Posterior vena cava (tissue), 2 donors: ENCODE measurements at places on chromosomes 2 and 18.
A peak's percentile ranks its signal among the peaks of the same experiment; 100 is the strongest.

- DNase-seq: no peak
Measured at GRCh38 chr2:21772624-21773023, 648.9 kb downstream of the TDRD15 start.

- peak; percentile 65 for DNase-seq
Measured at GRCh38 chr2:241011751-241012510, 13.5 kb downstream of the SNED1 start.

GRCh38 chr18:66749030-66749429, 145.1 kb upstream of the CDH19 start:
- no peak for DNase-seq

DNA sequence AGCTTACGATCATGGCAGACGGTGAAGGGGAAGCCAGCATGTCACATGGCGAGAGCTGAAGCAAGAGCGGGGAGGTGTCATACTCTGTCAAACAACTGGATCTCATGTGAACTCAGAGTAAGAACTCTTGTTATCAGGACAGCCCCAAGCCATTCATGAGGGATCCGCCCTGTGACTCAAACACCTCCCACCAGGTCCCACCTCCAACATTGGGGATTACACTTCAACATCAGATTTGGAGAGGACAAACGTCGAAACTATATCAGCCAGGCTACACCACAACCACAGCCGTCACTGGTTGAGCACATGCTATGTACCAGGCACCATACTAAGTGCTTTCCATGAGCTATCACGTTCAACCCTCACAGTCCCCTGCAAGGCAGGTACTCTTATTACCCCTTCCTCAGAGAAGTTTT, 293.8 kb downstream of the PRKCE start:
- DNase-seq: no peak

DNA sequence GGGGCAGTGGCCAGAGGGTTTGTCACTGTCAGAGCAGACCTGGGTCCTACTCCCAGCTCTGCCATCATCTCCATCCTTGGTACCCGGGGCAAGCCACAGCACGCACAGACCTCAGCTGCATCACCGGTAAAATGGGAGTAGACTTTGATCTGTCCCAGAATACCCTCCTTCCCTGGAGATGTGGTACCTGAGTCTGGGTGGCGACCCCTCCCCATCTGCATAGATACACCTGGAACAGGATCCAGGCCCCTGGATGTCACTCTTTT, 64.0 kb downstream of the ZFP36L2 start:
- no peak for DNase-seq

- no peak for DNase-seq
Measured at GRCh38 chr2:181419129-181419855, 37.9 kb upstream of the ITGA4 start.

DNA sequence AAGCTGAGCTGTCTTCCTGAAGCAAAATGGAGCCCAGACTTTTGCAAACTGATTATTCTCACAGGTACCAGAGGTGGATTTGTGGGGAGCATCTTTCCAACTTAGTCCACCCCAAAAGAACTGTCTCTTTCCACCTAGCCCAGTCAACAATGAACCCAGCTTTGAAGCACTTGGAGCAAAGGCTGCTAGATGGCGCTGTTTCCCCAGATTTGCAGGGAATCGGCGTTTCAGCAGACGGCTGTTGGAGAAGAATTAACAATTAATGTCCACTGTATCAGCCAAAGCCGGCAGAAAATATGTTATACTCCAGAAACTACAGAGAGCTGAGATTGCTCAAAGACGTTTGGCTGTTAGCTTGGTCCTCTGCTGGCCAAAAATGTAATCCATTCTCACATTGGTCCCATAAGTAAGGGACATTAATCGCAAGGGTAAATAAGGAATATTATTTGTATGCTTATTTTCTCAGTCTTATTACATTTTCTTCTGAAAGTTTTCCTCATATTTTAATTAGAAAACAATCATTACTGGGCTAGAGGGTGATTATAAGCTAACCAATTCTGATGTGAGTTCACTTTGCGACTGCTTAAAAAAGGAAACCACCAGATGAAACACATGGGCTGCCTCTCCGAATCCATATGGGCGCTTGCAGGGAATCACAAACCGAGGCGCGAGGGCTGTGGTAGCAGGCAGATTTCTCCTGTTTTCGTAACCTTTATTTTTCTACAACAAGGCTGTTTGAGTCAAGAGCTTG, 423.8 kb upstream of the MEX3C start:
- no peak for DNase-seq

- DNase-seq: no peak
Measured at GRCh38 chr2:17762451-17762850, 8.5 kb downstream of the GEN1 start.

GRCh38 chr18:56910967-56911366, 235.9 kb upstream of the BOD1L2 start:
- DNase-seq: no peak

GRCh38 chr2:32711219-32711618, 83.4 kb downstream of the TTC27 start:
- no peak for DNase-seq

GRCh38 chr18:25795213-25795612, 295.2 kb downstream of the SS18 start:
- no peak for DNase-seq

DNA sequence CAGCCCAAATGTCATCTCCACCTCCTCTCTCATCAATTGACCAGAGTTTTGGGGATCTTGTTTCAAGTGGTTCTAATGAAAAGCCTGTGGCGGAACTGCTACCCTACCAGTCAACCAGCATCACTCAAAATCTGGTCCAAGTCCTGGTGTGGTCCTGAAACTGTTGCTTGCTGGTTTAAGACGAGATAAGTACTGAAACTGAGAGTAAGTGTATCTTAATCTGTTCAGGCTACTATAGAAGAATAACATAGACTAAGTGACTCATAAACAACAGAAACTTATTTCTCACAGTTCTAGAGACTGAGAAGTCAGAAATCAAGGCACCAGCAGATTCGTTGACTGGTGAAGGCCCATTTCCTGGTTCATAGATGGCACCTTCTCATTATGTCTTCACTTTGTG, 879 bp upstream of the GALNT5 start:
- no peak for DNase-seq

DNA sequence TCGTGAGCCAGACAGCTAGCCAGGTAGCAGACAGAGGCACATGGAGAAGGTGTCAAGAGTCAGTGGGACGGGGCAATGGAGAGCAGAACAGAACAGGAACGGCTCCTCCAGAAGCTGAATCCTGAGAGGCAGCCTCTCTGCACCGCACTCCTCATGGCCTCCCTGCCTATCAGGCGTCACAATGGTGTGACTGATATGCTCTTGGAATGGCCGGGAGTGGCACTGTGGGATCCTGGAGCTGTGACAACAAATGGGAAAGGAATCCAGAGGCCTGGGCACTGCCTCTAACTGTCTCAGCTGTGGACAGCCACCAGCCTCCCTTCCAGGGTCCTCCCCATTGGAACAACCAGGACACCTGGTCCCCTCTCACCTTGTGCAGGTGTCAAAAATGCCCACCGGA, 89.1 kb upstream of the ID2 start:
- DNase-seq: peak; percentile 56

DNA sequence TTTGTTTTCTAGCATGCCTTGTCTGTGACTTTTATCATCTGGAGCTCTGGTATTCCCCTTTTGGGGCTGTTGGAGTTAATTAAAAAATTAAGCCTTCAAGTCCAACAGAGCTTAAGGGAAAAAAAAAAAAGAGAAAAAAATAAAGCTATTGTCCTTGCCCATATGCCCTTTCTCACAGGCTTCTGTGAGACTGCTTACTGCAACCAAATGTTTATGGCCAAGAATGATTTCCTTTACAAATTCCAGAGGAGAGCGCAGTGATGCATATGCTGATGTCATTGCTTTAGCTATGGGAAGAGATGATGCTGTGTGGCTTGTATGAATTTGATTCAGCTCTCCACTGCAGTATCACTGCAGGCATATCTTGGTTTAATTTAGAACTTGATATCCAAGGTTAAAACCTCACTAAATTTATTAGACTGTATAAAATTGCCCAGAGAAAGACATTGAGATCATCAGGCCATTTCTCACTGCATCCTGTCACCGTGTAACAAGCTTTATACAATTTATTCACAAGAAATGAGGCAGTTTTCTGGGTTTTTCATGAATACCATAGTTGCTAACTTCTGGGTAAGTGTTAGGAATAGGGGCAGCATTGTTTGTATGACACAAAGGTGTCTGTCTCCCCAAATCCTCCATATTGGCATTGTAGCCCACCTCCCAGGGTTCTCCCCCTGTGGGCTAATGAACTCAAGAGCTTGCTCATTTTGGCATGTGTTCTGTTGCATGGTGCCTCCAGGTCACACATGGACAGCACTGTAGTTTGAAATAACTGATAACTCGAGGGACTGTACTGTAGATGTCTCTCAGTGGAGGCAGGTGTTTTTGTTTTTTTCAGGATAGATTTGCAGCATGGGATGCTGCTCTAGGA, 85.0 kb downstream of the TANC1 start:
- DNase-seq: no peak

DNA sequence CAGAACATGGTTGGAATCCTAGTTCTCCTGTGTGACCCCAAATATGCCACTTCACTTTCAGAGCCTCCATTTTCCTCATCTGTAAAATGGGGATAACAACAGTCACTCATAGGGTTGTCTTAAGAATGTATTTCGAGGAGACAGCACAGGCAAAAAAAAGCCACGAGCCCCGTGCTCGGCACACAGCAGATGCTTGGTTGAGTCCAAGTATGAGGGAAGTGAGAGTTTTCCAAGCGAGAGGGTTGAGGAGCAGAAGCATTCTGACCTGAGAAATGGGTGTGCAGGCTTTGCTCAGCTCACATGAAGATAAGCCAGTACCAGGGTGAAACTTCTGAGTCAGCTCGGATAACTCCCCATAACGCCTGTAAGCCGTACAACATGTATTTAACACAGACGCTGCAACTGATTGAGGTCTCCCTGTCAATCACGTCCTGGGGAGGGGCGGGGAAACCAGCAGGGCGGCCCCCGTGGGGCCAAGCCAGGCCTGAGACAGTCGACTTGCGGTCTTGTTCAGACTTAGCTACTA, 23.0 kb upstream of the ODC1 start:
- DNase-seq: peak; percentile 63

GRCh38 chr18:37383846-37384595, 181.6 kb downstream of the CELF4 start:
- no peak for DNase-seq

DNA sequence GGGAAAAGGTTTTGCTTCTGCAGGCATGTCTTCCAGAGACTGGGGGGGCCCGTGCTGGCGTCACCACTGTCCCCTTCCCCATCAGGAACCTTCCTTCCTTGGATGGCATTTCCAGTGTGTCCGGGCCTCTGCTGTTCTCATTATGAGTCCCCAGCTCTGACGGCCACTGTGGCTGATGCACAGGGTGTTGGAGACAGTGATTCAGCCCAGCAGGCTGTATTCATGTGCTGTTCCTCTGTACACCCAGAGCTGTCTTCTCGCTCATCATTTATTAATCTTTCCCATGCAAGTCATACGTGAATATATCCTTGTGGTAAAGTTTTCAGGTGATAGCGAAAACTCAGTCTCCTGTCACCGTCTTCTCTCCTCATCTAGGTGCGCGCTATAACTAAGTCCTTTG, 57.7 kb downstream of the ASAP2 start:
- DNase-seq: no peak

DNA sequence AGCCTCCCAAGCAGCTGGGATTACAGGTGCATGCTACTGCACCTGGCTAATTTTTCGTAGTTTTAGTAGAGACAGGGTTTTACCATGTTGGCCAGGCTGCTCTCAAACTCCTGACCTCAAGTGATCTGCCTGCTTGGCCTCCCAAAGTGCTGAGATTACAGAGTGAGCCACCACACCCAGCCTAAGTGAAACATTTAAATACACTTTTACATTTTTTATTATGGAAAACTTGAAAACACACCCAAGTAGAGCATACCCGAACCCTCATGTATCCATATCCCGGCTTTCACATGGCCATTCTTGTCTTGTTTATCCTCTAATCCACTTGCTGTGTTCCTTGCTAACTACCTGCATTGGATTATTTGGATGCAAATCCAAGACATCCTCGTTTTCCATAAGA, 13.2 kb upstream of the AGPS start:
- no peak for DNase-seq

DNA sequence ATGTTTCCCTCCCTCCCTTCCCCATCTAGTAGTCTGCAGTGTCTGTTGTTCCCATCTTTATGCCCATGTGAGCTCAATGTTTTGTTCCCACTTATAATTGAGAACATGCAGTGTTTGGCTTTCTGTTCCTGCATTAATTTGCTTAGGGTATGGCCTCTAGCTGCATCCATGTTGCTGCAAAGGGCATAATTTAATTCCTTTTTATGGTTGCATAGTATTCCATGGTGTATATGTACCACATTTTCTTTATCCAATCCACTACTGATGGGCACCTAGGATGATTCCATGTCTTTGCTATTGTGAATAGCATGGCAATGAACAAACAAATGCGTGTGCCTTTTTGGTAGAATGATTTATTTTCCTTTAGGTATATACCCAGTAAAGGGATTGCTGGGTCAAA, 60.6 kb upstream of the CYP26B1 start:
- DNase-seq: no peak

DNA sequence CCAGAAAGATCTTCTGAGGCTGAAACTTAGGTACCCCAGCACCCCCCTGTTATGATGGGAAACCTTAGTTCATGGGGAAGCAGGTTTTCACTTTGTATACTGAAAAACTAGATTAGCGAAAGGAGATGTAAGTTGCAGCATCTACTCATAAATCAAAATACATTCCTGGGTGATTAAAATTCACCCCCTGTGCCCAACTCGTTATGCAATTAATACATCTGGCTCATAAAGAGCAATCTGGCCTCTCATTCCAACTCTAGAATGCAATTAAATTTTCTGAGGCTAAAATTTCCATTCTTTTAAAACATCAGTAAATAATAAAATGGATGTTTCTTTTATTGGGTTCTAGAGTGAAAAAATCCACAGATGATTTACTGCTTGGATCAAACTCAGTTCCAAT, 110.9 kb upstream of the BZW1 start:
- DNase-seq: no peak

- DNase-seq: no peak
Measured at GRCh38 chr2:169461143-169461542, 18.2 kb upstream of the BBS5 start.

DNA sequence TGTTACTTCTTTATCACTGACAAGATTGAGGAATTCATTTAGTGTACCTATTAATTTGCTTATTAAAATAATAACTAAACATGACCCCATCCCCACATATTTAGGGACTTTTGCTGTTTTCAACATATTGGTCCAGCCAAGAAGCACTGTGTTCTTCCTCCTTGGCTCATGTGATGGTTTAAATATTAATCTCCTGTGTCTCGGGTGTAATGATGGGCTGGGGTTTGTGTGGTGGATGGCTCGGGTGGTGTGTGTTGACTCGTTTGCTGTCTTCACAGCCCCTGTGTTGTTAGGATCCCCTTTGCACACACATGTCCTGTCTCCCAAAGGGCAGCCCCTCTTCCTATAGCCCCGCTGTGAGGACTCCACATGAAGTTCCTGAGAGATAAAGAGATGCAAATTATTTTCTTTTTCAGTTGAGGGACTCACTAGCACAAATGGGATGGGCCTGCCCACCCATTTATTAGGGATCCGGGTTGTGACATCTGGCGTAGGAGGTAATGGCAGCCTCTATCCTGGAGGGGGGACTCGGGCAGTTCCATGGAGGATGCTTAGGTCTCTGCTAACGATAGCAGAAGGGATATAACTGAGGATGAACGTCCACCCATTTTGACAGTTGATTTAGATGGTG, 53.4 kb downstream of the FHOD3 start:
- DNase-seq: no peak

- DNase-seq: no peak
Measured at GRCh38 chr2:654896-655295, 22.3 kb downstream of the TMEM18 start.

- no peak for DNase-seq
Measured at GRCh38 chr2:139911160-139911559, 1131.0 kb upstream of the NXPH2 start.

- no peak for DNase-seq
Measured at GRCh38 chr2:158655628-158656027, 139.5 kb upstream of the DAPL1 start.
